ENCODE measurements at places on chromosomes 1 and 21.

GRCh38 chr1:111481387-111482221 lies 7.8 kb downstream of the C1orf162 start:
- peak; percentile 15 for DNase-seq

GRCh38 chr1:62397301-62397700 lies 39.5 kb upstream of the USP1 start:
- DNase-seq = no peak

DNA sequence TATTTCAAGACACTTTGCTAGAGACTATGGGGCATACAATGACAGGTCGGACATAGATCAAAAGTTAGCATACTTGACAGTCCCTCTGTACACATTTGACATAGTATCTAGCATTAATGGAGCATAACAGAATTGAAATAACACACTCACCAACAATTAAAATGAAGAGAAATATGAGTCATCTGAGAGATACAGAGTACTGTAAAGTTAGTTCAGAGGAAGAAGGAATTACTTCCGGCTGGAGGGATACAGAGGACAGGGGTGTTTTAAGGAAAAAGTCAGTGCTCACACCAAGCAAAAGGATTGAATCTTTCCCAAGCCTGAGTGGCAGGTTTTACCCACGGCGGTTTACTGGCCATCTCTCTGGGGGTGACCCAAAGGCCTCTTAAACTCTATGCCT lies 2.4 kb downstream of the ZMYND12 start:
- no peak for DNase-seq

DNA sequence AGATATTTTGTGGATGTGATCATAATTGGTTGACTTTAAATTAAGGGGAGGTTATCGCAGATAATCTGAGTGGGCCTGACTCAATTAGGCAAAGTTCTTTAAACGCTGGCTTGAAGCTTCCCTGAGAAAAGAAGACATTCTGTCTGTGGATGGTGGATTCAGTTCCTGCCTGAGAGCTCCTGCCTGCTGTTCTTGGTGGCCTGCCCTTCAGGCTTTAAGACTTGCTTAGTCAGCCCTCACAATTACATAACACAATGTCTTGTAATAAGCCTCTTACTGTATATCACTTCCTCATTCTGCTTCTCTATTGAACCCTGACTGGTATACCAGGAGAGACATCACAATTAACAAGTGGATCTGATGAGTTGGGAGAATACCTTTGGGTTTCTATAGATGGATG lies 50.2 kb downstream of the KCNJ6 start:
- no peak for DNase-seq

DNA sequence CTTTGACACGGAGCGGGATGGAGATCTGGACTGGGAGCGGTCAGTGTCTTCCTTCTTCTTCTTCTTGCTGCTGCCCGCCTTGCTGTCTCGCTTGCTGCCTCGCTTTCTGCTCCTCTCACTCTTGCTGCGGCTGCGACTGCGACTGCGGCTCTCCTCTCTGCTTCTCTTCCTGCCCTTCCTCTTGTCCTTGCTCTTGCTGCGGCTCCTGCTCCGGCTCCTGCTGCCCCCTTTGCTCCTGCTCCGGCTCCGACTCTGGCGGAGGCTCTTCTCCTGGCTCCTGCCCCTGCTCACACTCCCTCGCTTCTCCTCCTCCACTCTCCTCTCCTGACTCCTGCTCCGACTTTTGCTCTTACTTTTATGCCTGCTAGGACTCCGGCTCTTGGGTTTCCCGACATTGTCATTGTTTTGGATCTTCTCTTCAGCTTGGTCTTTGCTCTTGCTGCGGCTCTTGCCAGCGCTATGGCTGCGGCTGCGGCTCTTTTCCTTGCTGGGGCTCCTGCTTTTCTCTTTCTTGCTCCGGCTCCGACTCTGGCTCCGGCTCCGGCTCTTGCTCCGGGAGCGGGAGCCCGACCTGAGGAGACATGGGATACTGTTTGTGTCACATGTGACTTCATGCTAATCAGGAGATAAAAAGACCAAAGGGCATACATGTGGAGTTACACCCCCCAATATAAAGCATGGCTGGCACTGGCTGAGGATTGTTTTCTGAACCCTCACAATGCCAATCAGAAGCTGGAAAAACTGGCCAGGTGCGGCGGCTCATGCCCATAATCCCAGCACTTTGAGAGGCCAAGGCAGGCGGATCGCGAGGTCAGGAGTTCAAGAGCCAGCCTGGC lies 25.2 kb upstream of the TMEM200B start:
- no peak for DNase-seq

GRCh38 chr1:21592086-21592865 lies 76.9 kb downstream of the RAP1GAP start:
- DNase-seq = no peak

DNA sequence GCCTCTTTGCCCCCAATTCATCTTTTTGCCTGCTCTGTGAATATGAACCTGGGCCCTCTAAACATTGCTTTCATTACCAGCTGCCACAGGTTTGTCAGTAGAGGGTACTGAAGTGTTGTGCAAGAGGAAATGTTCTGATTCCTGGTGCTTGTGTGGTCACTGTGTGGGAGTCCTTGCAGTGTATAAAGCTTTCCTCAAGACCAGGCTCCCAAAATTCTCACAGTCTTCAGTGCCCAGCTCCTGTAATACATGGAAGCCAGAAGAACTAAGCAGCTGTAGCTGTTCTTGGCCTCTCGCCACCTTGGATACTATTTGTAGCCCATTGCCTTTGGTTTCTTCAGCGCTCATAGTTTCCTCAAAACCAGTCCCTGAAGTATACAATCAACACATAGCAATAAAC lies 1046.2 kb downstream of the BRINP3 start:
- no peak for DNase-seq

GRCh38 chr1:181159451-181160140 lies 71.1 kb downstream of the IER5 start:
- DNase-seq = no peak

- no peak for DNase-seq
Observed at GRCh38 chr1:206032380-206033140, 8.9 kb upstream of the CTSE start.

Measured in NCI-H2029 (cell line).